ENCODE measurements at places on chromosomes 3 and 15.

- DNase-seq: no peak
Observed at GRCh38 chr3:79953591-79954101, 185.8 kb upstream of the ROBO1 start.

DNA sequence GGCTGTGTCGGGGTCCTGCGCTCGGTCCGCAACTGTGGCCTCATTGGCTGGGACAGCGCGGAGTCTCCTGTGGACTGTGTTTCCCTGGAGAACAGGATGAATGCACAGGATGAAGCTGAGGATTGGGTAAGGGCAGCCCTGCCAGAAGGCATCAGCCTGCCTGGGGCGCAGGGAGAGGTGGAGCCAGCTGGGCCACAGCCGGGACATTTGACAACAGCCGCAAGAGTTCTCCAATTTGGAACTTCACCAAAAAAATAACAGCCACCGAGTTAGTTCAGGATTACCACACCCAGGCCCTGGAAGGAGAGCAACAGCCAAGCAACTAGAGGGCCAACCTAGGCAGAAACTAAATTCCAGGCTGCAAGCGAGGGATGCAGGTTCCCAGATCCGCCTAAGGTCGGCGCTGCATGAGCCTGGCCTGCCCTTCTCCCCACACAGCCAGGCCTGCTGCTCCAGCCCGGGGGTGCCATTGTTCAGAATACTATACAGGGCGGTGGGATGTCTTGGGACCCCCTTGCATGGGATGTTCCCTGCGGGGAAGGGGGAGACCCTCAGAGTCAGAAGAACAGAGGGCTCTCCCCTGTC, 229.3 kb downstream of the OCA2 start:
- no peak for DNase-seq

DNA sequence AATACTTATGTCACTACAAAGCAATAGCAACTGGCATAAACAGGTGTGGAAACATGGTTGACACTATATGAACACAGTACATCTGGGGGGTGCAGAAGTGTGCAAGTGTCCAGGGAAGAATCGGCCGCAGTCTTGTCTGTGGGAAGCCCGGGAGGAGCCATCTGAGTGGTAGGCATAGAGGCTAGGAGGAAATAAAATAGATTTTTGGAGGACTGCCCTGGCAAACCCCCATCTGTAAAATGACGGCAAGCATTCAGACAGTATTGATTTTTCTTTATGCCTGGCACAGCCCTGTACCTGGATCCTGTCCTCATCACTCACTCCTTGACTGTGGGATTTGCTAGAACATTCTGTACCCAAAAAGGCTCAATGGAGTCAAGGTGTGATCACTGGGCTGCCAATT, 31.3 kb downstream of the THSD4 start:
- DNase-seq: no peak

DNA sequence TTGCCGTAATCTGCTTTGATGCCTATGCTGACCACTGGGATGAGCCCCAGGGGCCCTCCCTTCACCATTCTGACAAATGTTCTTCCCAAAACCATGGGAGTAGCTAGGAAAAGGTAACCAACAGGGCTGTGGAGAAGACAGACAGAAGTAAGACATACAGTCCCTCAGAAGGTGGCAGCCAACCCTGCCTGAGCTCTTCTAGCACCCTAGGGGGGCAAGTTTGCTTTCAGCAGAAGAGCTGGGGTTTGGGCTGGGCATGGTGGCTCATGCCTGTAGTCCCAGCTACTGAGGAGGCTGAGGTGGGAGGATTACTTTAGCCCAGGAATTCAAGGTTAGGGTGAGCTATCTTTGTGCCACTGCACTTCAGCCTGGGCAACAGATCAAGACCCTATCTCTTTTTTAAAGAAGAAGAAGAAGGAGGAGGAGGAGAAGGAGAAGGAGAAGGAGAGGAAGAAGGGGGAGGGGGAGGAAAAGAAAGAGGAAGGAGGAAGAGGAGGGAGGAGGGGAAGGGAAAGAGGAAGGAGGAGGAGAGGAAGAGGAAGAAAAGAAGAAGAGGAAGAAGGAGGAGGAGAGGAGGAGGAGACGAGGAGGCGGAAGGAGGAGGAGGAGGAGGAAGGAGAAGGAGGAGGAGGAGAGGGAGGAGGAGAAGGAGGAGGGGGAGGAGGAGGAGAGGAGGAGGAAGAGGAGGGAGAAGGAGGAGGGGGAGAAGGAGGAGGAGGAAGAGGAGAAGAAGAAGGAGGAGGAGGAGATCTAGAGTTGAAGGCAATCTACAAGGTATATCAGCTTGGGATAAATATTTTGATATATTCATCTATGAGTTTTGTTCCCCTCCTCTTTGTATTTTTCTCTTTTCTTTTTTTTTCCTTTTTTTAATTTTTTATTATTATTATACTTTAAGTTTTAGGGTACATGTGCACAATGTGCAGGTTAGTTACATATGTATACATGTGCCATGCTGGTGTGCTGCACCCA, 44.9 kb upstream of the ABHD2 start:
- no peak for DNase-seq

DNA sequence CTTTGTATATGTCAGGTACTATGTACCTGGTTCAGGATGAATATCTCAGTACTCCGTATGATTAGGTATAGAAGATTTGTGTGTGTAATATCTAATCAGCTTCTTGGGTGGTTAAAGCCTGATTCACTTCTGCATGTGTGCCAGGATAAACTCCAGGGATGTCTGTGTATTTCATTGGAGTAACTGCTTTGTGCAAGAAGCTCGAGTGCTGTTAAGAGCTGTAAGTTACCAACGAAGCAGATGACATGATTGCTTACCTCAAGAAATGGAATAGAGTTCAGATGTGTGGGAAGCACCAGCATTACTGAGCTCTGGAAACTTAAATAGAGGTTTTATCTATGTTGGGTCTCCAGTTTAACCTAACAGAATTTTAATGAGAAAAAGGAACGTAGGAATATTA, 23.7 kb downstream of the FAM98B start:
- no peak for DNase-seq

Measured in myocyte (in vitro differentiated cells).